ENCODE measurements at places on chromosomes 7 and 10.

- DNase-seq, result no peak
These were observed 1194.7 kb downstream of the CNTNAP2 start for GRCh38 chr7:147311336-147311735.

DNA sequence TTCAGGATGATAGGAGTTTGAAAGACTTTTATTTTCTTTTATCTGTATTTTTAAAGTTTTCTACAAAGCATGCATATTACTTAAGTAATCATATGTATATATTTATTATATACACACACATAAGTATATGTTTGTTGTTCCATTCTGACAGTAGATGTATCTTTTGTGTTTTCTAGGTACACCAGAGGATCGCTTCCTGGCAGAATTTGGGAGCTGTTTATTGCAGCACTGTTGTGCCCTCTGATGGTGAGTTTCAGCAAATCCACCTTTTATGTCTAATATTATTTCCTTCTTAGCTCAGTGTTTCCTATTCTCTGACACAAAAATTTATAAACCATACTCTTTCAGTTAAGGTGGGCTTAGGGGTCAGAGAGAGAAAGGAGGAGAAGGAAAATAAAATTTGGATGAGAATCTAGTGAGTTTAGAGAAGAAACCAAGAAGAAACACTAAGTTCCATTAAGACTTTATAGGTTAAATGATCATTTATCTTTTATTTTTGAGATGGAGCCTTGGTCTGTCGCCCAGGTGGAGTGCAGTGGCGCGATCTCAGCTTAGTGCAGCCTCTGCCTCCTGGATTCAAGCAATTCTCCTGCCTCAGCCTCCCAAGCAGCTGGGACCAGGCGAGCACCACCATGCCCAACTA is 59.2 kb upstream of the OIT3 start:
- no peak for DNase-seq

DNA sequence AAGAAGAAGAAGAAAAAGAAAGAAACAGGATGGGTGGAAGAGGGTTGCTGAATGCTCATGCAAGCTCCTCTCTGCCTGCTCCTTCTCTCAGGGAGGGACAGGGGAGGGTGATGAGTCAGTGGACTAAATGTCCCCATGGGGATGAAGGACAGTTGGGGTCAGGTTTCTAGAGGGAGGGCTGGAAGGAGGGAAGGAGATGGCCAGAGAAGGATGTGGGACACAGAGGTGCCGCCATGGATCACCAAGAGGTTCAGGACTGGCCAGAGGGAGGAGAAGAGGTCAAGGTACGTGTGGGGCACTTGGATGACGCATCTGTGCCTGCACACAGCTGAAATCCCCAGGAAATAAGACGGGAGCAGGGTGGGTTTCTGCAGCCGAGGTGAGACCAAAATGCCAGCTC is 88.9 kb upstream of the GTF2I start:
- no peak for DNase-seq

- DNase-seq, result no peak
These were observed 107.1 kb upstream of the HABP2 start for GRCh38 chr10:113445736-113446135.

DNA sequence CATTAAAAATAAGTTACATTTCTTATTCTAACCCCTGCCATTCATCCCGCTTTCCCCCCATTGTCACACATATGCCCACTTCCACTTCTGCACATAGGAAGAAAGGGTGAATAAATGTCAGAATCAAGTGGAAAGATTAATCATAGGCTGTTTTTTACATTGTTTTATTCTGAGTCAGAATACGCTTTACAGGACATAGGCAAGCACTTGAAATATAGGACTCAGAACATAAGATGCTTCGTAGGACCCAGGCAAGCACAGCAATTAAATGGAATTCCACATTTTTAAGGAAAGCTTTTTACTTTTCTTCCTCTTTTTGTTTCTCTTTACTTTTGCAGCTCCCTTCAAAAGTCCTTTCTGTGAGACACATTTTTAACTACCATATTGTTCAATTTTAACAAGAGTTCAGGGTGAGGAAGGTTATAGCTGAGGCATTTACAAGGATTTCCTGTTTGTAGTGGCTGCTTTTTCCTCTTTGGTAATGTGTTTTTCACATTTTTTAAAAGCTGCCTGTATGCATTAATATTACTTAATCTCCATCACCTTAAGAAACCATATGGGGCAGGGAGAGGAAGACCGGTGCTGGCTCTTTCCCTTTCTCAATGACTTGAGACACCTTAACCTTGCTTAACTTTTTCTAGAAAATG is 130.0 kb downstream of the TES start:
- no peak for DNase-seq

DNA sequence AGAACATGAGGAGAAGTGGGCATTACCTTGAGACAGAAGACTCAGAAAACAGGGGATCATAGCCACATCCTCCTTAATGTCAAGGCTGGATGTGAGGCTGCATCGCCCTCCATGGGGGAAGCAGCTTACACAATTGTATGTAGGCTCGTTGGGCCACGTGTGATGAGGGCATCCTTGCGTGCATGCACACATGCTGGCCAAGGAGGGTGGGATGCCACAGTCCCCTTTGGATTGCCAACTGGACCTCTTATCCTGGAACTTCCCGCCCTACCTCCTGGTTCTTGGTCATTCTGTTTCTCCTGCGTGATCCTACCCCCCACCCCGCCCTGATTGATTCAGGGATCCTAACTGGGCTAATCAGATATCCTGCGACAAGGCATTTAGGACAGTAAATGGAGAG is 102.0 kb downstream of the PRKAG2 start:
- DNase-seq, result no peak

- no peak for DNase-seq
These were observed 8.5 kb upstream of the SCD start for GRCh38 chr10:100338434-100339036.

GRCh38 chr10:42960491-42960990 is 116.3 kb upstream of the RET start:
- DNase-seq, result no peak

GRCh38 chr10:31932838-31933237 is 4.2 kb upstream of the ARHGAP12 start:
- no peak for DNase-seq

DNA sequence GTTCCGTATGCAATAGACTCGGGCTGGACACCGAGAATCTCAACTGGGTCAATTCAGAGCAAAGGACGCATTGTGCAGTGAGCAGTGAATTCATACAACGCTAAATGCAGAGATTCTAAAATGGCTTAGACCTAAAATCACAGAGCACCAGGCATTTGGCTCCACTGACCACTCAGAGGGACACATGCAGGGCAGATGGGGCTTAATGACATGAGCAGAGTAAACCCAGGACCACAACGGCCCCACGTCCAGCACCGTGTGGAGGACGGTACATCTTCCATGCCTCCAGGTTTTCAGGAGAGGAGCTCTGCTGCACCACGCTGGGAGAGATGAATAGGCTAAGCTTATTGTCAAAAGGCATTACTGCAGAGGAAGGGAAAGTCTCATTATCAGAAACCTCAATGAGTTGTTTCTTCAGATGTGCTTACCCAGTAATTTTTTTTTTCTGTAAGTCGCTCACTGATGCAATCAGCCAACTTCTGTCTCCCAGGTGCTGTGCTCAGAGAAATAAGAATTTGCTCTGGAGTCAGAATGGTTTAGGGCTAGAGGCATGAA is 555.0 kb downstream of the PTPRN2 start:
- DNase-seq, result no peak

- DNase-seq, result no peak
These were observed 58.2 kb upstream of the LYZL2 start for GRCh38 chr10:30687698-30688213.

DNA sequence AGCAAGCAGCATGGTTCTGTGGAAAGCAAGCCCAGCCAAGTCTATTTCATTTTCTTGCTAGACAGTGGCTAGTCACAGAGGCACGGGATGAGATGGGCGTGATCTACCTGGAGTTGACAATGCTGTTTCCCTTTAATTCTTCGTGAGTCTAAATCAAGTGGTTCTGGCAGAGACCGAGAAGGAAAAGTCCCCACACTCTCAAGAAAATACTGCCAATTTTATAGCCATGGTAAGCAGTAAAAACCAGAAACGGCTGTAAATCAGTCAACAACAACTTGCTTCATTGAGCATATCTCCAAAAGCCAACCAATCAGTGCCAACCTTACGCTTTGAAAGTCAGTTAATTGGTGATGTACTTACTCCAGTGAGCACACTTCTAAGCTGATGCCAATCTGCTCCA is 223.4 kb downstream of the SEC23IP start:
- DNase-seq, result no peak

DNA sequence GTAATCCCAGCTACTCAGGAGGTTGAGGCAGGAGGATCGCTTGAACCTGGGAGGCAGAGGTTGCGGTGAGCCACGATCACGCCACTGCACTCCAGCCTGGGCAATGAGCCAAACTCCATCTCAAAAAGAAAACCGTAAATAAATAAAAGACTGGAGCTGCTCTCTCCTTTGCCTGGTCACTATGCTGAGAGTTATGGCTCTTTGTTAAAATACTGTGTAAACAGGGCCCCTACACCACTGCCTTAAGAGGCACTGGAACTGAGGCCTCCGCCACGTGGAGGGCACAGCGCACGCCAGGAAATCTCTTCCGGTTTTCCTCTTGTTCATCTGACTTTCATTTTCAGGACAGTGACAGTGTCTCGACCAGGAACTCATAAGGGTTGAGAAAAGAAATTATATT is 123.3 kb downstream of the PAXIP1 start:
- DNase-seq, result no peak

GRCh38 chr10:5618829-5619228 is 47.6 kb downstream of the ASB13 start:
- no peak for DNase-seq

DNA sequence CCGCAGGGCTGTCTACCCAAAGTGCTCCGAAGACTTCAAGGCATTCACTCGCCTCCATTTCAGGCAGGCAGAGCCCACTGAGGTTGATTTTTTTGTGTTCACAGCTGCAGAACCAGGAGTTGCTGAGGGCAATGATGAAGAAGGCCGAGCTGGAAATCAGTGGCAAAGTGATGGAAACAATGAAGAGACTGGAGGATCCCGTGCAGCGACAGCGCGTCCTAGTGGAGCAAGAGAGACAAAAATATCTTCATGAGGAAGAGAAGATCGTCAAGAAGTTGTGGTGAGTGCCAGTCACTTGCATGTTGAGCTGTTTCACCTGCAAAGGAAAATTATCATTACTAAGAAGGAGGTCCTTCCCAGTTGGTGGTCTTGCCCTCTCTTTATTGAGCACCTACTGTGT is 210.5 kb downstream of the ARHGAP21 start:
- DNase-seq, result no peak

- no peak for DNase-seq
These were observed 1.8 kb downstream of the CCDC6 start for GRCh38 chr10:59904426-59905065.

GRCh38 chr7:126804604-126805003 is 448.1 kb downstream of the GRM8 start:
- DNase-seq, result peak; percentile 72

- DNase-seq, result no peak
These were observed 103.5 kb downstream of the LHFPL3 start for GRCh38 chr7:104431930-104432329.

- no peak for DNase-seq
These were observed 23.8 kb downstream of the PFKP start for GRCh38 chr10:3090914-3091787.

GRCh38 chr7:42017349-42017986 is 219.5 kb downstream of the GLI3 start:
- DNase-seq, result no peak

Data from NCI-H524 treated with DMSO at 0.1 percent for 48 hours (cell line).